CD4-positive, alpha-beta memory T cell (primary cell): ENCODE measurements at places on chromosomes 12 and 14. TPM values are rescaled to one million over a fixed set of nuclear protein-coding genes. Genes with fewer than 3 reads are reported as not detected.

Gene DAAM1
- total RNA-seq: 25.6 TPM

Gene TDRD9
- 0.29 TPM for total RNA-seq

Gene CALM1
- 693 TPM for total RNA-seq

GRCh38 chr14:73105727-73106126, 30.6 kb upstream of the PSEN1 start:
- H3K27me3 ChIP-seq: no peaks in the 10 kb centered on the region
- no peak for DNase-seq
- peaks cover 62% of the 10 kb centered on the region for H3K36me3 ChIP-seq
- no peaks in the 10 kb centered on the region for H3K4me1 ChIP-seq
- no peak overlapping the region for H3K4me3 ChIP-seq

DNA sequence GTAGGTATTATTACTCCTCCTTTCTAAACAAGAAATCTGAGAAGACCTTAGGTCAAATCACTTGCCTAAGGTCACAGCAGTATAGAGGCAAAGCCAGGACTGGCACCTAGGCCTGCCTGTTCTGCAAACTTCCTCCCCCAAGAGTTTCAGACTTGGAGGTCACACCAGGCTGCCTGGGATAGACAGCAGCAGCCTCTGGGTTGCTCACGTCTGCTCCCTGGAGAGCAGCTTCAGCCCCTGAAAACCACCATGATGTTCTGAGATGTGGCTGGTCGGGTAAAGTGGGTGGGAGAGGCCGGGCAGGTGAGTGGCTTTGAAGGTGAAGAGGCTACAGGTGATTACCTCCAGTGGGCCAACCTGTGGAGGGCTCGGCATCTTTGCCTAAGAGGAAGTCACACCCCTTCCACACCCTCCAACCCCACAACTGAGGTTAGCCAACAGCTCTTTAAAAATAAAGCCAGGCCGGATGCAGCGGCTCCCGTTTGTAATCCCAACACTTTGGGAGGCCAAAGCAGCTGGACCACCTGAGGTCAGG, 37.0 kb upstream of the PNMA1 start:
- no peaks in the 10 kb centered on the region for H3K27me3 ChIP-seq
- H3K4me1 ChIP-seq: peaks cover 99% of the 10 kb centered on the region
- DNase-seq: no peak
- no peaks in the 10 kb centered on the region for H3K36me3 ChIP-seq
